ENCODE measurements at places on chromosomes 12 and 14.

DNA sequence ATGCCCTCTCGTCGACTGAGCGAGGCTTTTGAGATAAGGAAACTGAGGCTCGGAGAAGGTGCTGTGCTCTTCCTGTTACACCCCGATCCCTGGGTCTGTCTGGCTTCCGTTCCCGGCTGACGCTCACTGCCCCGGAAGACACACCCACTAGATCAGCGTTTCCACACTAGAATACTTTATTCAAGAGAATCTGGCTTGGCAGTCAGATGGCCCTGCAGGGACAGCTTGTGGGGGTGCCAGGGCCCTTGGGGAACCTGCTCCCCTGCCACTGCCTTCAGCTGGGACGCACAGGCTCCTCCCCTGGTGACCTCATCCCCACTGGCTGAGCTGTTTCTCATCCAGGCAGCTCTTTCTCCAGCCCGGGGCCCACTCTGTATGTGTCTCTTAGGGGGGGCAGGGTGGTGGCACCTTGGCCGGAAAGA lies 13.7 kb downstream of the PGF start:
- DNase-seq = no peak

DNA sequence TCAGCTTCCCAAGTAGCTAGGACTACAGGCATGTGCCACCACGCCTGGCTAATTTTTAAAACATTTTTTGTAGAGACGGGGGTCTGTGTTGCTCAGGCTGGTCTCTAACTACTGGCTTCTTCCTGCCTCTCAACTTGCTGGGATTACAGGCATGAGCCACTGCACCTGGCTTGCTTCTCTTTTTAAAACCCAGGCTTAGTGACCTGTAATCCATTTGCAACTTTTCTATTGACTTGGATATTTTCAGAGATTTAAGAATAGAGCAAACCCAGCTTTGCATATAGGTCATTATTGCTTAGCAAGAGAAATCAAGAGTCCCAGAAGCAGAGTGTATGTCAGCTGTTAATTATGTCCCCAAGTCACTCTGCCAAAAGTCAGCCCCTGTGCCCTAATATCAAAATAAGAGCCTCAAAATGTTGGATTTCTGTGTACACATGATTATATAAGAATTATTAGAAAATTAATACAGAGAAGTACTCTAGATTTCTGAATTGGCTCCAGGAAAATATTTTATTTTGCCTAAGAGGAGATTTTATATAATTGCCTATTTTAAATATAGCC lies 24.9 kb downstream of the TCP11L2 start:
- DNase-seq = no peak

DNA sequence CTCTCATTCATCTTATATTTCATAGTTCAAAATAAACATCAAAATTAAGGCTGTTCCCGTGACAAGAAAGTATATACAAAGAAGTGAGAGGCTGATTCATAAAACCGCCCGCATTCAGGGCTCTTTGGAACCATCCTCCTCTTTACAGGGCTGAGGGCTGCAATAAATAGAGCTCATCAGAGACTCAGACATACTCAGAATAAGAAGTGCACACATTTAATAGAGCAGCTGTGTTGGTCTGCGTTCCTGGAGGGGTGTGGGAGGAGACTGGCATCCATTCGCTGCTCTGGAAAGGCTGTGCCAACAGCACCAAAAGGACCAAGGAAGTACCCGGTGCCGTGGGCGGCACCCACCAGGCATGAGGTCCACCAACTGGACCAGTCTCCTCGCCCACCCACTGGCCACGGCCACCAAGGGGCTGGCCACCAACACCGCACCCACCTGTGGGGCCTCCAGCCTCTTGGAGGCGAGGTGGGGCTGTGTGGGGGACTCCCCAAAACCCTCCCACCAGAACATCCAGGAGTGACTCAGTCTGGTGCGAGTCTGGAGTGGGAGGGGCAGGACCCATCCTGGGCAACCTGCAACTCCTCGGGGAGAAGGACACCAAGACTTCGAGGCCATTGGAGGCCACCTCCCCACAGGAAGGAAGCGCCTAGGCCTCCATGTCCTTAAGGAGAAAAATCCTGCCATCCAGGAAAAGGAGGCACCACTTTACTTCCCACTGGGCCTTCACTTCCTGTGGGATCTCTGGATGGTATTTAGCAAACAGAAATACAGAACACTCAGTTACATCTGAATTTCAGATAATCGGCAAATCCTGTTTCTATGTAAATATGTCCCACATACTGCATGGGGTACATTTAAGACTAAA lies 32.7 kb downstream of the VCPKMT start:
- no peak for DNase-seq

- no peak for DNase-seq
Measured at GRCh38 chr12:30896461-30896860, 30.1 kb upstream of the TSPAN11 start.

DNA sequence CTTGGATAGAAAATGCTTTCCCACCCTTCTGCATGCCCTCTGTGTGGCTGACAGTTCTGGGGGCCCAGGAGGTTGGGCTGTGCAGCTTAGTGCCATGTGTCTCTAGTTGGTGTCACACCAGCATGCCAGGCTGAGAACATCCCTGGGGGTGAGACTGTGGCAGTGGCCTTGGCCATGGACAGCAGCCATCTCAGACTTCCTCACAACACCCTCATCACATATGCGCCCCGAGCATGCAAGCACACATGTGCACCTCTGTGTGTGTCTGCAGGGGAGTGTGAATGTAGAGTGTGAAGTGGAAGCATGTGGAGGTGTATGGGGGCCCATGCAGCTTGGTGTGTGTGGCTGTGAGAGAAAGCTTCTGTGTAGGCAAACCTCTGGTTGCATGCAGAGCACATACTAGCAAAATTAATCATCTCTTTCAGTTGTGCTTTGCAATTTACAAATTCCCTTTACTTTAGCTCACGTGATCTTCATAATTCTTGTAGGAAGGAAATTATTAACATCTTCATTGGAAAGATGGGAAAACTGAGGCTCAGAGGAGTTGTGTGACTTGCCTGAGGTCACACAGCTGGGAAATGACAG lies 8.4 kb downstream of the ASIC1 start:
- DNase-seq = no peak

All from SW 1271 (cell line).